ENCODE measurements at places on chromosomes 5 and 9.

DNA sequence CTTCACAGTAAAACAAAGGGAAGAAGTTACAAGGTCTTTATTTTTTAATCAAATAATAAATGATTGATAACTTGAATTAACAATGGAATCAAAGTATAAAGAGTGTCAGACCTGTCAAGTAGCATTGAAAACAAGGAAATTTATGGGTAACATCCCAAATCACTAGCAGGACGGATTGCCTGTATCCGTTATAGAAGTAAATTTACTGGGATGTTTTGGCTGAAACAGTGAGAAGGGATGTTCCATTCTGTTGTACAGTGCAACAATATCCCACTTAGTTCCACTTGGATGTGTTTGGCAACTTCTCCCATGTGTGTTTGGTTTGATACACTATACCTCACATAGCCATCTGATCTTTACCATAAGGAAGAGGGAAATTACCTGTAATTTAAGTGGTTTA, 421.0 kb upstream of the CHD1 start:
- no peak for DNase-seq

- no peak for DNase-seq
These were observed 16.8 kb downstream of the C9orf72 start for GRCh38 chr9:27556470-27556869.

- peak; percentile 77 for DNase-seq
These were observed 24.9 kb upstream of the CEP120 start for GRCh38 chr5:123448017-123448617.

- no peak for DNase-seq
These were observed 703.9 kb downstream of the EFNA5 start for GRCh38 chr5:106966686-106967315.

DNA sequence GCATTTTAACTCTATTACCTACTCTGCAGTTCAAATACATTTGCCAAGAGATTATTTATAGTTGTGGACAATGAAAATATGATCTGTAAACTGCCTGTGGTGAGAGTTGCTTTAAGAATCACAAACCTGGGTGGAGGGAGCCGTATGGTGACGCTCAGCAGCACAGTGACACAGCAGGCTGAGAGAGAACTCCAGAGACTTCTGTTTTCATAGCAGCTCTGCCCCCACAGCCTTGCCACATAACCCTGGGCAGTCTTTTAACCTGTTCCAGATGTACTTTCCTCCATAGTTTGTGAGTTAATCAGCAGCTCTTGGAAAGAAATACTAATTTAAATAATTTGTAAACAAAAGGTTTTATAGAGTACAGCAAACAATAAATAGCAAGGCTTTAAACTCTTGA, 450.5 kb downstream of the ELAVL2 start:
- no peak for DNase-seq

- peak; percentile 80 for DNase-seq
These were observed 545 bp downstream of the CDKN2B-AS1 start for GRCh38 chr9:21995006-21995665.

DNA sequence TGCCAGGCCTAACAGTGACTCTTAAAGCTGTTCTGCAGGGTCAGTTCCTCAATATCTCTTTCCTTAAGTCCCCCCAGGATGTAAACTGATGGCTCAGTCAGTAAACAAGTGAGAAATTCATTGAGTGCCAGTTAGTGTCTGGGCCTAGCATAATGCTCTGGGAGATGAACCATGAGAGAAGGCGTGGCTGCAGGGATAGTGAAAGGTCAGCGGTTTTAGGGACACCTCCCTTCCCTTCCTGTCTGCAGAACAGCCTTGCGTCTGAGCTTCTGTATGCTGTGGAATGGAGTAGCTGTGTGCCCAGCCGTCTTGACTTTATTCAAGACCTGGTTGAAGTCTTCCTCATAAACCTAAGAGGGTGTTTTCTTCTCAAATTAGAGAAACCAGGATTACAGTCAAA, 46.7 kb upstream of the DMRT3 start:
- DNase-seq = no peak

- no peak for DNase-seq
These were observed 215.1 kb upstream of the PAPPA start for GRCh38 chr9:115938479-115938878.

GRCh38 chr5:175542232-175542965, 64.0 kb downstream of the SFXN1 start:
- DNase-seq = peak; percentile 61

GRCh38 chr5:72046106-72046505, 61.2 kb upstream of the MAP1B start:
- DNase-seq = no peak

- DNase-seq = no peak
These were observed 246.1 kb downstream of the MARCHF11 start for GRCh38 chr5:15933259-15934207.

DNA sequence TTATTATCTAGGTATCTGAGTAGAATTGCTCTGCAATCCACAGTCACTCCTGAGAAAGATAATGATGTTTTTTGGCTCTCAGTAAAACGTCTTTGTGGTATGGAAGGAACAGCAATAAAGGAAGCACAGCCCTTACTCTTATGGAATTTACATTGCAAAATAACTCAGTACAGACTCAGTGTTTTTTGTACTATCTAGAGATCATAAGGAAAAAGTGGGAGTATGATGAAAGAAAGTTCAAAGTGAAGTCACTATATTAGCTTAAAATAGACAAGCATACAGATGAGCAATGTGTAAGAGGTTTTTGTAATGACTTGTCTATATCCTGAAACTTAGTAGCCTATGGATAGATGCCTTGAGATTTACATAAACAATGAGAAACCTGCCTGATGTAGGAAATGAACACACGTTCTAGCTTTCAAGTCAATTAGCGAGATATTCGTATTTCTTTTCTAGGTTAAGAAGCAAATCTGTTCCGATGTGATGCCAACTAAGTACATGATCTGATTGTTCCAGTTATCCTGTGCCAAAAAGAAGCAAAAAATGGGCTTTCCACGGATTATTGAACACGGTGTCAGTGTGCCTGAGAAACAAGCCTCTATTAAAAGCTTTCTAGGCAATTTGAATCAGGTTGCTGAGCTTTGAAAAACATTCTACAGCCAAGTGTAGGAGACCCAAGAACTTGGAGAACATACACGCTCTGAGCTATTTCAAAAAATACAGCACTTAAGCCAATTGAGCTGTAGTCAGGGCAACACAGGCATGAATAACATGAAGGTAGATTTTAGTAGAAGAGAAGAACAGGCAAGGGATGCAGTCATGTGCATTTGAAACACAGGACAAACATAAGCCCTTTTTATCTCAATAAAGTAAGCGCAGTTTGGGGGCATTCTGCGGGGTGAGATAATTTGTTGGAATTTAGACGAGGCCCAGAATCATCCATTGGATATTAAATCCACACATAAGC, 86.3 kb upstream of the TAF11L2 start:
- DNase-seq = no peak

DNA sequence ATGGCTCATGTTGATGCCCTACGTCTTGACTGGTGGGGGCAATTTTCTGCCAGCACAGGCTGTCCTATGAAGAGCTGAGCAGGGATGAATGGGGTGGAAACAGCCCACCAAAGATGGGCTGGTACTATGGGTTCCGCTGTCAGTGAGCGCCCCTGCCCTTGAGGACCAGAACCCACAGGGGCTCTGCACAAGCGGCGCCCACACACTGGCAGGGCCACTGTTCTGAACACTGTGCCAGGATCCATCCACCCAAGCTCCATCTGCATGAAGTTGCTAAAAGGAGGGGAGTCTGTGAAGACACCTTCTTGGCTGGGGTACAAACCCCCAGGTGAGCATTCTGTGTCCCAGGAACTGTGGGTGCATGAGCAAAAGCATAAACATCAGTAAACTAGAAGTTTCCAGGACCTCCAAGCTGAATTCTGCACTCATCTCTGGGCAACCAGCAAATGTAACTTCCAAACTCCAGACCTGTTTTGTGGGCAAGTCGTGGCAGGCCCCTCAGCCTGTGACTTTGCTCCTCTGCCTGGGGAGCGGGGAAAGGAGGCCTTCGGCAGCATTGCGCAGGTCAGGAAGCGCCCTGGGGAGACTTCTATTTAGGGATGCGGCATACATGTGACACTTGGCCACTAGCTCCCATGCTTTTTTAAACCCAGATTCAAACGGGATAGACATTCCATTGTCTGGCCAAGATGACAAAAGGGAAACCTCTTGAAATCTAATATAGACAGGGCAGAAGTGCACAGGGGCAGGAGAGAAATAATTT, 48.9 kb downstream of the PTPN3 start:
- no peak for DNase-seq

- DNase-seq = no peak
These were observed 113.4 kb downstream of the MVB12B start for GRCh38 chr9:126439883-126440653.

DNA sequence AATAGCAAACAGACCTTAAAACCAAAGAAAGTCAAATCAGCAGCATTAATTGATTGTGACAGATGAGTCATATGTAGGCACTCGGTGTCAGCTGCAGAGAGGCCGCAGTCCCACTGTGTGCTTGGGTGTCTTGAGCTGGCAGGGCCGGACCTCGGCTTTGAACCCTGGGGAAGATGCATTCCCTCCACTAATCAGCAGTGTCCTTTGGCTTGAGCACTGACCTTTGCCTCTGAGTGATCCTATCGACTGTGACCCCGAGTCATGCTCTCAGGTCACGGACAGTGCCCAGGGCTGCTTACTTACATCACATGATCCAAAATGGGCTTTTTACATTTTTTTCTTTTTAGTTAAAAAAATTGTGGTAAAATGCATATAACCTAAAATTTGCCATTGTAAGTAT, 188.7 kb downstream of the GADD45G start:
- DNase-seq = no peak

GRCh38 chr9:75739884-75740611, 150.4 kb upstream of the PCSK5 start:
- DNase-seq = no peak

DNA sequence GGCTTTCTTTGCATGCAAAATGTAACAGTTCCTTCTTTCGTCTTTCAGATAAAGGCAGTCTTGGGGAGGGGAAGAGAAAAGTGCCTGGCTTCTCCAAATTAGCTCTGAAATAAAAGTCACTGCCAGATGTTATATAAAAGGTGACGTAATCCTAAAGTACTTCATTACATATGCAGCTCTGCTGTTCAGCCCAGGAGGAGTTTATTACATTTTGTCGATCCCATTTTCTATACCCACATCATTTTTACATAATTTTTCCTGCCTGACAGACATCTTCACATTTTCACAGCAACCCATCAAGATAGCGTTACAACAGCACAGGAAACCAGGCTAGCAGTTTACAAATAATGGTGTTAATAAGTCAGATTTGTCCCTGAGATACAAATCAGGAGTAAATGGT, 86.7 kb upstream of the SLC30A5 start:
- DNase-seq = no peak

GRCh38 chr9:104774132-104774531, 10.2 kb downstream of the NIPSNAP3B start:
- no peak for DNase-seq

- DNase-seq = no peak
These were observed 88.8 kb upstream of the PAM start for GRCh38 chr5:102666164-102666946.

DNA sequence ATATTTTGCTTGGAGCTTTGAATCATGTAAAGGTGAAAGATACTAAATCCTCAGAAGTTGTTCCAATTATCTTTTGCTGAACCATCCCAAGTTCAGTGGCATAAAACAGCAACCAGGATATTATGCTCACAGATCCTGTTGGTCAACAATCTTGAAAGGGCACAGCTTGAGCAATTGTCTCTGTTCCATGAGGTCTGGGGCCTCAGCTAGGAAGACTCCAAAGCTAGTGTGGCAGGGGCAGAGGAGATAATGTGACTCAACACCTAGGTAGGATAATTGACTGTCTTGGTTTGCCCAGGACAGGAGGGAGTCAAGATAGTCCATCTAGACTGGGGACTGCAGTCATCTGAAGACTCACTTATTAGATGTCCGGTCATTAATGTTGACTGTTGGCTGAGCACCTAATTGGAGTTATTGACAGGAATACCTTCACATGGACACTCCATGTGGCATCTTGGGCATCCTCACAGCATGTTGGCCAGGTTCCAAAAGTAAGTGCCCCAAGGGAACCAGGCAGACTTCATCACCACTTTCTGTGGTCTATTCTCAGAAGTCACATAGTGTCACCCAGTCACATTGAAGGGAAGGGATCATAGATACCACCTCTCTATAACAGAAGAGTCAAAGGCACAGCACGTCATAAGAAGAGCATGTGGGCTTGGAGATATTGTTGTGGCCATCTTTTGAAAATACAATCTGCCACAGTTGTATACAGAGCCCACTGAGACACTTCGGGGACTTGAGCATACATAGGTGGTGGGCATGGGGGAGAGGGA, 88.4 kb upstream of the GPBP1 start:
- DNase-seq = no peak

GRCh38 chr5:142839711-142840346, 69.7 kb downstream of the ARHGAP26 start:
- DNase-seq = no peak

DNA sequence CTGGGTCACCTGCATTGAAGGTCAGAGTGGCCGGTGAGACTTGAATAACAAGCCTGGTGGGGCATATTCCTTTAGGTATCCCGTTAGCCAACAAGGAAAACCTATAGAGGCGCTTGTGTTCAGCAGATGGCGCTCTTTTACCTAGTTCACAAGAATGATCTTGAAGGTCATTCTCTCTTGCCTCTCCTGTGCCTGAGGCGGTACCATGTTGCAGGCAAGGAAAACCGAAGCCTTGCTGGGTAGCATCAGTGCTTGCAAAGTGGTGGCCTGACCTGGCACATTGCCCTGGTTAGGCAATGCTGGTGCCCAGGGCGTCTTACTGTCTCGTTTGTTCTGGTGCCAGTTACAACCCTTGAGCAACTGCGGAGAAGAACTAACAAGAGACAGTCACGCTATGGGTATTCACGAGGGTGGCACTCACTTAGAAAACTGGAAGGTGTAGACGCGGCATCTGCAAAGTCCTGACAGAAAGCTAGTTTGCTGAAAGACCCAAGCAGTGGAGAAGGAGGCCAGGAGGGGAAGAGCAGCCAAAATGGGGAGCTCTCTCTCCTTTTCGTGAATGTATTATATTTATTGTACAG, 56.7 kb downstream of the AOPEP start:
- DNase-seq = peak; percentile 62

- no peak for DNase-seq
These were observed 66.7 kb upstream of the PRDM9 start for GRCh38 chr5:23440703-23441102.

GRCh38 chr5:100896054-100896453, 7.0 kb downstream of the ST8SIA4 start:
- DNase-seq = no peak

- DNase-seq = no peak
These were observed 791 bp upstream of the GPR150 start for GRCh38 chr5:95619096-95619495.

DNA sequence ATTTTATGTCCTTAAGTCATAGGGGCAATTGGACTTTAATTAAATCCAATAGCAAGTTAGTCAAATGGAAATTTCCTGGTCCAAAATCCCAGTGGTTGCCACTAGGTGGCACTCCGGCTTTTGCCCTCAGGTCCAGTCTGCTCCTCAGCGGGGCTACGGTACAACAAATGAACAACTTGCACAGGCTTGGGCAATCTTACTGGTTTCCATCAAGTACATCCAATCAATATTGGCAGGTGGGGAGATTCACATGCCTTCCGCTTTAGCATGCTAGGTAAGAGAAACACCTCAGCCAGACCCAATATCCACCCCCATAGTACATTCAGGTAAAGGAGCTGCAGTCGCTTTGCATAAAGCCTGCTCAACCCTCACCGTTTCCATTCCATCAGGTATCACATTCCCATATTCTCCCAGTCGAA, 6.3 kb upstream of the MXD3 start:
- DNase-seq = peak; percentile 82

- no peak for DNase-seq
These were observed 39.8 kb upstream of the PCSK5 start for GRCh38 chr9:75850459-75851200.
